ENCODE measurements at places on chromosomes 3 and 15.

DNA sequence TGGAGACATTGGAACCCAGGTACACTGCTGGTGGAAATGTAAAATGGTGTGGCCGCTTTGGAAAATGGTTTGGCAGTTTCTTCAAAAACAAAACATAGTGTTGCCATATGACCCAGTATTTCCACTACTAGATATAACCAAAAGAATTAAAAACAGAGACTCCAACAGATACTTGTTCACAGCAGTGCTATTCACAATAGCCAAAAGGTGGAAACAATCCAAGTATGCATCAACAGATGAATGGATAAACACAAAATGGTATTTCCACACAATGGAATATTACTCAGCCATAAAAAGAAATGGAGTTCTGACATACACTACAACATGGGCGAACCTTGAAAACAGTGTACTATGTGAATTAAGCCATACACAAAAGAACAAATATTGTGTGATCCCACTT lies 59.4 kb upstream of the TIMP4 start:
- DNase-seq, result no peak

DNA sequence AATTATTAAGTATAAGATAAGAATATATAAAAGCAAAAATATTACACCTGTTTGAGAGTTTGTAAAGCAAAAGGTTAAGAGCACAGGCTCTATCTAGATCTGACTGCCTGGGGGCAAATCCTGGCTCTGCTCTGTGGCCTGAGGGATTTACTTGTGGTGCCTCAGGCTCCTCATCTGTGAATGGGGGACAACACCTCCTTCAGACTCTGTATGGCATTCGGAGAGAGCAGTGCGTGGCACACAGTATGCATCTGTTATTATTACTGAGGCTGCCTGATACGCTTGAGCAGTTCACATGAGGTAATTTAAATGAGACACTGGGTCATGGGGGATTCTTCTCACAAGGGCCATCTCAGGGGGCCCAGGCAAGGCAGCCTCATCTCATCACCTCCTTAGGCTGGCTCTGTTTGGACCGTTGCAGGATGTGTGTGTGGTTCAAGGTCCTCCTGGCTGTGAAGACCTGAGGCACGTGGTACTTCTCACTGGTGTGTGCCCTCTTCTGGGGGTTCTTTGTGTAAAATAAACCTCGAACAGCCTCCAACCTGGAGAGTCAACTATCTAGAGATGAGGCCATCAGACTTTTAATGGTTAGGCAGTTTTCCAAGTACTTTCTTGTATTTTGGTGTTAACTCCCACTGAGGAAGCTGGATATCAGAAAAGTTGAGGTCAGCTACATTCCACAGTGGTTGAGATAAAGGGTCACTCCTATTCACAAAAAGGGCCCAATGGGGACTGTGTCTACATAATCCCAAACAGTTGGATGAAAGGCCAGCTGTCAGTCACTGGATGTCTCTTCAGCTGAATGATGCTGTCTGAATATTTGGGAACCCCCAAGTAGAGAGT lies 9.0 kb downstream of the GNB5 start:
- no peak for DNase-seq

GRCh38 chr3:11736136-11736833 lies 92.6 kb upstream of the VGLL4 start:
- no peak for DNase-seq

DNA sequence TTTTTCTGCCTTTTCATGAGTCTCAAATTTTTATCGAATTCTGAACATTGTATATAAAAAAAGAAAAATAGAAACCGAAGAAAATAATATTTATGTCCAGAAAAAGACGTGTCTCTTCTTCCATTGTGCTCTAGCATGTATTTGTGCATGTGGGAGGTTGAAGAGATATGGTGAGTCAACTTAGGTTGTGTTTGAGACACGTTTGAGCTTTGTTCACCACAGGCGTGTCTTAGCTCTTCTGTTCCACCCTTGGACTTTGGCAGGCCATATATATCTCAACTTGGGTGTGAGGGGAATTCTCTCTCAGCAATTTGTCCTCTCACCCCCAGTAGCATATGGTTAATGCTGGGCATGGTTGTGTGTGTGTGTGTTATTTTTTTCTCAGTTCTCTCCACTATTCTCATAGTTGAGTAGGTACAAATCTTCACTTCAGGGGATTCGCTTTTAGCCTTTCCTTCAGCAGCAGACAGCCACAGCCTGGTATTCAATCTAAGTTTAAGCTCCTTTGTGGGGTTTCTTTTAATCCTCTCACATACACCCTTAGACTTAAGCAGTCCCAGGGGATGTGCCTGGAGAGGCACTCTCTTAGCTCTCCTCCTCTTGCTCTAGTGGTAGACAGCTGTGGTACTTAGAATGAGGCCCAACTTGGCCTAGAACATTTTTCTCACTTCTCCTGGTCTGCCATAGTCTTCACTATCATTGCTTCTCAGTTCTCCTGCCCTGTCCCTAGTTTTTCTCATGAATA lies 286.5 kb upstream of the RBMS3 start:
- DNase-seq, result no peak

Data from AG04449 (cell line).